ENCODE measurements at places on chromosomes 11 and 22. TPM values are rescaled to one million over a fixed set of nuclear protein-coding genes. Genes with fewer than 3 reads are reported as not detected.
A peak's percentile ranks its signal among the peaks of the same experiment; 100 is the strongest.

DNA sequence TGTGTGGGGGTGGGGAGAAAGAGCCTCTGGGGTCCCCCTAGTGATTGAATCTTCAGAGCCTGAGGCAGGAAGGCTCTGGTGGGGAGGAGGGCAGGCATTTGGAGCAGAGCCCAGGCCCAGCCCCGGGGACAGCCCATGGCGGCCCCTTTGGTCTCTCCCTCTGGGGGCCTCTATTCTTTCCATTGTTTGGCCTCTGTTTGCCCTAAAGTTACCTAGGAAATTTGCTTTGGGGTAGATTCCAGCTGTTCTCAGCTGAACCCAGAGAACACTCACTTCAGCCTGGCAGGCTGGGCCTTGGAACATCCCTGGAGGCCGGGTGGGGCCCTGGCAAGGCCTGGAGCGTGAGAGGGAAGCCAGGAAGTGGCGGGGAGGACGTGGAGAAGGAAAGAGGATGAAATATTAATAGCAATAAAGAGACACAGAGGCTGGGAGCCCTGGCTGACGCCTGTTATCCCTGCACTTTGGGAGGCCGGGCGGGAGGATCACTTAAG is 22.9 kb upstream of the A4GALT start:
- no peak for DNase-seq

The KCTD14 gene
- 0.66 TPM for total RNA-seq

DNA sequence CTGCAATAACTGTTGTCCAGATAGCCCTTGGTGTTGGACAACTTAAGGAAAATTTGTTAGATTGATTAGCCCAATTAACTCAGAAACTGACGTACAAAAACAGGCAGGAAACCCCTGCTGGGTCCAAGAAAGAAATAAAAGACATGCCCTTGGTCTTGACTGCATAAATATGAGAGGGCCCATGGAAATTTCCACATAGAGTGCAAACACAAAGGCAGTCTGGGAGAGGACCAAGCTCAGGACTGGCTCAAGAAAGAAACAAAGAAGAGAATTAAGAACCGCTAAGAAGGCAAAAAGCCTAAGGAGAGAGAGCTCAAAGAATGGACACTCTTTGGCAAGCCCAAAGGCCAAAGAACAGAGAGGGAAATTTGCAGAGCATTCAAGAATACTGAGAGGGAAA is 1243.9 kb downstream of the LRRC4C start:
- no peak for DNase-seq

DNA sequence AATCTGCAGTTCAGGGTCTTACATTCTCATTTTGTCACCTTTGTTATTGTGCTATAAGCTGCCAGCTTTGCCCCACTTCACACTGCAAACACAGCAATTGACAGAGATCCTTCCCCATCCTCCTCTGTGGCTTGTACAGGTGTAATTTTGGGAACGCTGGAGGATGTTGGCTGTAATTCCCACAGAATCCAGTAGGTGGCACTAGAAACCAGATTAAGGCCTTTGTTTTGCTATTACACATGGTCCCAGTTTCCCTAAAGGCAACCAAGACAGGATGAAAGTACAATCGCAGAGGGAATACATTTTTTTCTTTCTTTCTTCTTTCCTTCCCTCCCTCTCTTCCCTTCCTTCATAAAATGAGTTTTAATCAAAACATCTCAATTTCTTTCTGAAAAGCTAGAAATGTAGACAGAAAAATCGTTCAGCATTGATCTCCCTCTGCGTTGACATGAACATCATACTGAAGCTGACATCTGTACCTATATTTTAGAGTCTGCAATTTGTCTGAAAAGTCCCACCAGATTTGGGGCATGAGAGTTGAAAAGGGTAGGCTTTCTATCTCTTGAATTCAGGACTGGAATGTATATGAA is 21.3 kb upstream of the NELL1 start:
- DNase-seq, result peak; percentile 54

The ZDHHC13 gene
- total RNA-seq, result 13.7 TPM

GRCh38 chr11:64960719-64961118 is 11.2 kb downstream of the MAJIN start:
- DNase-seq, result no peak

Measured in NCI-H460 (cell line).